ENCODE measurements at places on chromosomes 11 and 22.
A peak's percentile ranks its signal among the peaks of the same experiment; 100 is the strongest.

DNA sequence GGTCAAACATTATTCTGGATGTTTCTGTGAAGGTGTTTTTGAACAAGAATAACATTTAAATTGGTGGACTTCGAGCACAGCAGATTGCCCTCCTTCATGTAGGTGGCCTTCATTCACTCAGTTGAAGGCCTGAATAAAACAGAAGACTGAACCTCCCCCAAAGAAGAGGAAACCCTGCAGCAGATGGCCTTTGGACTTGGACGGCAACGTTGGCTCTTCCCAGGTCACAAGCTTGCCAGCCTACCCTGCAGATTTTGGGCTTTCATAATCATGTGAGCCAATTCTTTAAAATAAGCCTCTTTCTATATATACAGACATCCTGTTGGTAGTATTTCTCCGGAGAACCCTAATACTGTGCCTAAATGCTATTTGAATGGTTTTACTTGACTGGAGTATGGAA, 432.2 kb upstream of the NARS2 start:
- DNase-seq, result no peak

DNA sequence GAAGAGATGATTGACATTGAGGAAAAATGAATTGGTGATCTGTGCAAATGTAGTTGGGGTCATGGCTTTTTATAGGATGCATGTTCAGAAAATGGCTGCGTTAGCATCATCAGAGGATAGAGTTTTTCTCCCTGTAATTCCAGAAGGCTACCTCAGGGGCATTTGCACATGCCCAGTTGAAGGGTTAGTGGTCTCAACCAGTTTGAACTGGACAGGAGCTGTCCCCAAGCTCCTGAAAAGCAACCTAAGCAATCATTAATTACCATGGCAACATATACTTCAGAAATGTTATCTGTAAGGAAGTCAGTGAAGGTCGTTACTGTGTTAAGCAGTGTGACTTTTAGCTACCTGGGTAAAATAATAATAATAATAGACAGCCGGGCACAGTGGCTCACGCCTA, 29.3 kb downstream of the TUG1 start:
- DNase-seq, result no peak

DNA sequence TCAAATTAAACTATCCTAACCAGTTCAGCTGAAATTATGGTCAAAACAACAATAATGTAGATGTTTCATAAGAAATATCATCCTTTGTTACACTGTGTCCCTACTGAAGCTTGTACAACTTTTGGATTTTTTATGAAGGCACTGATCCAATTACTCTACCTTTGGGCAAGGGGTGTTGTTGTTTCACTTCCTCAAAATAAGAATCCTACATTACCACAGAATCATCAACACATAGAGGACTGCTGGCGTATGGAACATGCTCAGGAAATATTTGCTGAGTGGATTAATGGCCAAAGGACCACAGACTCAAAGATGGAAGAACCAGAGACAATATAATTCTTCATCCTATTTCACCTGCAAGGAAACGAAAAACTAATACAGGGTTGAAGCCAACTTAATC, 907.5 kb upstream of the CCDC90B start:
- DNase-seq, result no peak

DNA sequence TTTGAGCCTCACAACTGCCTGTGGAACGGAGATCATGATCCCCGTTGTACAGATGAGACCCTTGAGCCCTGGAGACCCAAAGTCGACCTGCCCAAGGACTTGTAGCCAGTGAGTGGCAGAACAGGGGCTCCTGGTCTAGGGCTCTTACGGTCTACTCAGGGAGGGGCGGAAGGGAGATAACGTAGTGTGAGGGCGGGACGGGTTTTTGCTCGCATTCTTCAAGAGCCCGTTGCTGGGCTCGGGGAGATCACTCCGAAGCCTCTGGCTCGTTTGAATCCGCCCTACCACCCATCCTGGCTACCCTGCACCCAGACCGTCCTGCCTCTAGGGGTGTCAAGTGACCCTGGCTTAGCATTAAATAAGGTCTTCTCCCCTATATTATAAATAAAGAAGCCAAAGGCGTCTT, 639 bp downstream of the CRY2 start:
- peak; percentile 25 for DNase-seq

DNA sequence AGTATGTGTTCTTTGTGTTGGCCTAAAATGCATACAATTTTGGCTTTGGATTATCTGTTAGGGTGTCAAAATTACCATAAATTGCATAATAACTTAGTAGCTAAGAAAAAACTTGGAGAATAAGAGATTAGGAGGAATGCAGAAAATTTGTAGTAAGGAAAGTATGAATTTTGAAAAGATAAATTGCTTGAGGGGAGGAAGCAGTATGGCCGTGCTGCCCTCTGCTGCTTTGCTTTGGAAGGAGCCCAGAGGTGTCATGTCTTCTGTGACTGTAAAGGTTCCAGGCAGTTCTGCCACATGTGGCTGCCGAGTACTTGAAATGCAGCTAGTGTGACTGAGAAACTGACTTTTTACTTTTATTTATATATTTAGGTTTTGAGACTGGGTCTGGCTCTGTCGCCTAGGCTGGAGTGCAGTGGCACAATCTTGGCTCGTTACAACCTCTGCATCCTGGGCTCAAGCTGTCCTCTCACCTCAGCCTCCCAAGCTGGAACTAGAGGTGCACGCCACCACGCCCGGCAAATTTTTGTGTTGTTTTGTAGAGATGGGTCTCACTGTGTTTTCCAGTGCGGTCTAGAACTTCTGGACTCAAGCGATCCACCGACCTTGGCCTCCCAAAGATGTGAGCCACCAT, 1.8 kb downstream of the ADSL start:
- peak; percentile 66 for DNase-seq

- DNase-seq, result no peak
Observed at GRCh38 chr11:114784216-114784615, 105.9 kb downstream of the NXPE2 start.

DNA sequence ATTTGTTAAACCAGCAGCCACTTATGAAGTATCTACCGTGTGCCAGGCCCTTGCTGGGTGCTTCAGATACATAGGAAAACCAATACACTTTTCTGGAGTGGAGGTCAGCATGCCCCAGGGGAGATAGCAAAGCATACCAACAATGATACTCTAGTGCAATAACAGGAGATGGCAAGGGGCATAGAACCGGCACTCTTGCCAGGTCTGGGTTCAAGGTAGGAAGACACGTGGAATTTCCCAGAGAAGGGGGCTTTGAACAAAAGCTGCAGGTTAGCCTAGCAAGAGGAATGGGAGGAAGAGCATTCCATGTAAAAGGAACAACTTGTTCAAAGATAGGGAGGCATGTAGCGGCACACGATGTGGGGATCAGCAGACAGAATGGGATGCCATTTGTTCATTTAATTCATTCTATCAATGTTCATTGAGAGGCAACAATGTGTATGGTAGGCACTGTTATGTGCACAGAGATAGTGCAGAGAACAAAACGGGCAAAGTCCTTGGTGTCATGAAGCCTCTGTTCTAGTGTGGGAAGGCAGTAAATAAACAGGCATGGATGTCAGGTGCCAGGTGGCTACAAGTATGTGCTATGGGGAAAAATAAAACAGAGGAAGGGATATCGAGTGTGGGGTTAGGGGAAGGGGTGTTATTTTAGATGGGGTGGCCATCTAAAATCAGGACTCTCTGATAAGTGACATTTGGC, 162.6 kb upstream of the E2F8 start:
- no peak for DNase-seq

DNA sequence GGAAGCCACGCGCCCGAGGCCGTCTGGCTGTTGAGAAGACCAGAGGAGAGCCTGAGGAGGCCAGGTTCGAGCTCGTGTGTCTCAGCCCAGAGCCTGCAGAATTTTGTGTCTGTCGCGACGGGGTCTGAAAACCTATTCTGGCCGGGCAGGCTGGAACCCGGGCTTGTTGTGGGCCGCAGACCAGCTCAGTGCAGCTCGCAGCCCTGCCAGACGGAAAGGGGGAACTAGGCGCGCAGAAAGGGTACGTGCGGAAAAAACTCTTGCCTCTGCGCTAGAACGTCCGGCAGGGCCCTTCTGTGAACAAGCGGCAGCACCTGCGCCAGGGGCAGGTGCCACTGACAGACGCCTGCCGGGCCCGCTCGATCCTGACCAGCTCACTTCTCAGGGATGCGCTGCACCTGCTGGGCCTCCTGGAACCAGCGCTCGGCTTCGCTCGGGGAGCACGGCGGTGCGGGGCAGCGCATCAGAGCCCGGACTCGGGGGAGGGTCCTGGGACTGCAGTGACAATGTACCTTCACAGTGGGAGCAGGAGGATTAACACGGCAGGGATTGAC, 409.3 kb downstream of the BRD1 start:
- no peak for DNase-seq

GRCh38 chr11:64753019-64753379, 6.8 kb downstream of the PYGM start:
- DNase-seq, result no peak

GRCh38 chr11:62831520-62832335, at the start of gene STX5:
STX5 (minus strand) TSS chr11:62832051; CDS start chr11:62831243, 808 bp downstream.
- peak; percentile 97 for DNase-seq

GRCh38 chr22:27959335-27960090, 40.5 kb upstream of the PITPNB start:
- no peak for DNase-seq

DNA sequence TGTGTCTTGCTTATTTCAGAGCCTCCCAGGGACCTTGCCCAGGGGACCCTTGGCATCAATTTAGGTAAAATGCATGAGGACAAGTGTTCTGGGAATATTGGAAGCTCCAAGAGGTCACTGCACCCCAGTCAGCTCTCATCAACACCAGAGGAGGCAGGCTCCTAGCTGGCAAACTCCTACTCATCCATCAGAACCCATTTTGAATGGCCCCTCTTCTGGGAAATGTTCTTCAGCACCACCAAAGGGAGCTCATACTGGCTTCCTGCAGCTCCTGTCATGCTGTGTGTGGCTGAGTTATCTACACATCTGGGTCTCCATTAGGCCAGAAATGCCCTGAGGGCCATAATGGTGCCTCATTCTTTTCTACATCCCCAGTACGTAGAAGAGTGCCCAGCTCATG, 17.7 kb downstream of the LRRC10B start:
- DNase-seq, result no peak

- DNase-seq, result no peak
Observed at GRCh38 chr11:2317354-2318050, 15.7 kb downstream of the TSPAN32 start.

DNA sequence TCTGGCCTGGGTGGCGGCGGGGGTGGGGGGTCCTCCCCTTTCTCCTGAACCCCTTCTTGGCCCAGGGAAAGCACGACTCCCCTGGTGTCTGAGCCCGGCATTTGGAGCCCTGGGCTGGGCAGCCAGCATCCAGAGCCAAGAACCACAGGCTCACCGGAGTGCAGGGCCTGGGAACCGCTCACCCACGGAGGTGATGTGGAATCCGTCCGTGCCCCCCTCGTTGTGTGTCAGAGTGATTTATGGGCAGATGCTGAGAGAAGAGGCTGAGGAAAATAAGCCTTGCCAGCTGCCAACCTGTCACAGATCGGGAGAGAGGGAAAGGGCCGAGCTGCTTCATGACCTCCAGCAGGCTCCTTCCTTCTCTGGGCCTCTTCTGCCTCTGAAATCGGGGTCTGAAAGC, 33.7 kb downstream of the WNT11 start:
- no peak for DNase-seq

DNA sequence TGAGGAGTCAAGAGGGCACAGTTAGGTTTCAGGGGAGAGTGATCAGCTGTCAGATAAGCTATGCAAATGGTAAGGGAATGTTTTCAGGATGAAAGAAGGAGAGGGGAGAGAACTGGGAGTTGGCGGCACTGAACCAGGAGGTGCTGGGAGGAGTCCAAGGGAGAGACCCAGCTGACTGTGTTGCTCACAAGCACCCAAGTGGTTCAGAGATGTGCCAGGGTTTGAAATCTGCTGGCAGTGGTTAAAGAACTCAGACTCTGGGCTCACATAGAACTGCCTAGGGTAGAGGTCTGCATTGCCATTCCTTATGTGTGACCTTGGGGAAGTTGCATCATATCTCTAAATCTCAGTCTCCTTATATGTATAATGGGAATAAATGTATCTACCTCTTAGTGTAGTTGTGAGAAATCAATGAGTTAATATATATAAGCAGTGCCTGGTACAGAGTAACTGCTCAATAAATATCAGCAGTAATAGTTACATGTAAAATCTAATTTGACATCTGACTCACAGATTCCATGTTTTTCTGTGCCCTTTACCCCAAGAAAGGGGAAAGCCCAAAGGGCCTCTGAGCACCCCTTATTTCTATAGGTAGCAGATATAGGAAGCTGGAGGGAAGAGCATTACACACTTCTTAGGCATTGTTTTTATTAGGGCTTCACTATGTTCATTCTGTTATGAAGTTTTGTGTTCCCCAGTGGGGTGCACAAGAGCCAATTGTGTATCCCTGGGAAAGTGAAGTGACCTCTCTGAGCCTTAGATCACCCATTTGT, 66.9 kb upstream of the SESN3 start:
- DNase-seq, result no peak

GRCh38 chr22:29739346-29739875, 19.6 kb downstream of the CABP7 start:
- no peak for DNase-seq

- no peak for DNase-seq
Observed at GRCh38 chr11:20671856-20672546, 2.6 kb downstream of the NELL1 start.

- DNase-seq, result no peak
Observed at GRCh38 chr11:131710511-131710910, 340.1 kb downstream of the NTM start.

DNA sequence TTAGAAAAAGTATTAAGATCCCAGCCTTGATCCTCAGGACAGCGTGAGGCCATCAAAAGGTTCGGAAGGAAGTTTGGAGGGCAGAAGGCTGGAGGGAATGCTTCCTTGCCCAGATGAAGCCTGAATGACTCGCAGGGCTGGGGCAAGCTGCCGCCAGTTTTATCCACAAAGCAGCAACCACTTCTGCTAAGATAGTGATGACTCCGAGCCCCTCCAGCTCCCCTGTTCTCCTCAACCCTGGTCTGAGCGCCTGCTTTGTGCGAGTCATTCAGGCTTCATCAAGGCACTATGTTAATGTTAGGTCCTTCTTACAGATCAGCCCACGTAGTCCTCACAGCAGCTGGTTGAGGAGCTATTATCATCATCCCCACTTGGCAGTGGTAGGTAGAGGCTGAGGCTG, 158.8 kb downstream of the COMMD9 start:
- DNase-seq, result no peak

- no peak for DNase-seq
Observed at GRCh38 chr11:64458997-64459396, 100.0 kb downstream of the RPS6KA4 start.

All from Jurkat, Clone E6-1 (cell line).